NCI-H187 (cell line): ENCODE measurements at places on chromosomes 7 and 10.

- DNase-seq = no peak
Measured at GRCh38 chr7:115273139-115273772, 351.4 kb downstream of the MDFIC start.

DNA sequence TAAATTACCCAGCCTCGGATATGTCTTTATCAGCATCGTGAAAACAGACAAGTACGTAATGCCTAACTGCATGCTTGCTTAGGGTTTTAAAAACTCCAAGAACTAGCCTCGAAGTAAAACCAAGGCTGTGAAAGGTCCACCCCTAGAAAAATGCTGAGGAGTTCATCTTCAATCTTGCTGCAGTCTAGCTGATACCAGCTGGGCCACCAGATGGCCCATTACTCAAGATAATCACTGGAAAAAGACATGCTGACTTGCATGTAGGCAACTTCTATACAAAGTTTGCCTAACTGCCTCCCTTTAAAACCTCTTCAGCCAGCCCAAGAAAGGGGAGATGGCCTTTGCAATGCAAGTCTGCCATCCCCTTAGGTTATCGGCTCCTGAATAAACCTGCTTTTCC, 614.1 kb downstream of the GALNT17 start:
- DNase-seq = no peak

DNA sequence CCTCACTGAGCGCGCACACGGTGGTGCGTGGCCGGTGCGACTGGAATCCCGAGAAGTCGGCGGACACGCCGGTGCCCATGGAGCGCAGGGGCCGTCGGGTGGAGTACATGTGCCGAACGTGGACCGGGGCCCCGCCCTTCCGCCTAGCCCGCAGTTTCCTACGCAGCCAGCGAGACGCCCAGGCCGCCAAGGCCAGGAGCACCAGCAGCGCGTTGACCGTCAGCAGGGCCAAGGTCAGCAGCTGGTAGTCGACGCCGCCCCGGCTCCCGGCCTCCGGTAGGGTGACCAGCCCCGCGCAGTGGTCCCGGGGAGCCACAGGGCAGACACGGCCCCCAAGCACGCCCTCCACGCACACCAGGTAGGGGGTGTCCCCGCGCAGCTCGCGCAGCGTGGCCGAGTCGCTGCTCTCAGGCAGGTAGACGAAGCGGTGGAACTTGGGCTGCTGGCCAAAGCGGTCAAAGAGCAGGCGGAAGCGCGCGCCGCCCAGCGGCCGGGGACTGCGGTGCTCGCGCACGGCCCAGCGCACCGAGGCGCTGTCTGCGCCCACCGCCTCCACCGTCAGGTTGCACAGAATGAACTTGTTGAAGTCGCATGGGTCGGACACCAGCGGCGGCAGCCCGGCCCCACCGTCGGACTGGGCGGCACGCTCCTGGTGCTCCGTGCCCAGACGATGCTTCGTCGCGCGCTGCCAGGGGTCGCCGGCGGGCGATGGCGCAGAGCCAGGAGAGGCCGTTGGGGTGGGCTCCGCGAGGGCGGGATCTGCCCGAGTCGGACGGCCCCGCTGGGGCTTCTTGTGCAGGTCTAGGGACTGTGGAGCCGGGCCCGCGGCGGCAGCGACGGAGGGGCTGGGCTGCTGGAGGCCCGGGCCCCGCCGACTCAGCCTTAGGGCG, 2.2 kb downstream of the TRIL start:
- peak; percentile 11 for DNase-seq

DNA sequence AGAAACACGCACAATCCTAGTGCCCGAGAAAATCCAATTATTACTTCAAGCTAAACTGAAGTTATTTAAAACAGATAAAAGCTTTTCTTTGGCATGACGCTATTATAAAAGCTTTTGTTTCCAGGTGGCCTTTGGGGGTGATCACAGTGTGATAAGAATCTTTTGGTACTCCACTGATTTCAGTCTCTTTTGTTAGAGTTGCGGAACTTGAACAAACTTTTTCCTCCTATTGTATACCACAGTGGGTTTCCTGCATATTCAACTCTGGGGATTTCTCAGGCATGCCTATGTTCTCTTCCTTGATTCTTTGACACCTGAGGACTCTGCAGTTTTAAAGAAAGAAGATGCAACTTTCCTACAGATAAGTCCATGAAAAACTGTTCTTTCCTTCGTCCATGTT, 99.7 kb upstream of the PITRM1 start:
- no peak for DNase-seq

DNA sequence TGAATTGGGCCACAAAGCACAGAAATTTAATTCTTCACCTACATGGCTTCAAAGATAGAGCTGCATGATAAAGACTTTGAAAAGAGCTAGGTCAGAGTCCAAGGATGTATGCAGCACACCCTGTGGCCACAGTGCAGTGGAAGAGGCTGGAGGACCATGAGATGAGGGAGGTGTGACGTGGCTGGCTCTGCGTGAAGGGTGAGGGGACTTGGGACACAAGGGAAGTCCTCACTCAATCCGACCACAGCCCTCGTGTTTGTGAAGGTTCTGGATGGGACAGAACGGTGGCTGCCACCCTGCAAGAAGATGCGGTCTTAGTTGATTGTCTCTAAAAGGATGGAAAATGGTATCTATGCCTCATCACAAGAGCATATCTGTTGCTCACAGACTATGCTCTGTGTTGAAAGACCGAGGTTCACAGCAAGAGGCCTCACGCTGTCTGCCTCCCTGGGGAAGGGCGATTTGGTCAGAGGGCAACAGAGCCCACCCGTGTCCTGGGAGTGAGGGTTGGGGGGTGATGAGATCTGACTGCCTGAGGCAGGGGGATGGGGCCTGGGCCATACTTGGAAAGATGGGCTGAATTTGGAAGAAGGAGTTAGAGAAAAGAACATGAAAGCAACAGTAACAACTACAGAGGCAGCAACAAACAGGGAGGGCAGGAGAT, 174.4 kb upstream of the SHH start:
- no peak for DNase-seq

DNA sequence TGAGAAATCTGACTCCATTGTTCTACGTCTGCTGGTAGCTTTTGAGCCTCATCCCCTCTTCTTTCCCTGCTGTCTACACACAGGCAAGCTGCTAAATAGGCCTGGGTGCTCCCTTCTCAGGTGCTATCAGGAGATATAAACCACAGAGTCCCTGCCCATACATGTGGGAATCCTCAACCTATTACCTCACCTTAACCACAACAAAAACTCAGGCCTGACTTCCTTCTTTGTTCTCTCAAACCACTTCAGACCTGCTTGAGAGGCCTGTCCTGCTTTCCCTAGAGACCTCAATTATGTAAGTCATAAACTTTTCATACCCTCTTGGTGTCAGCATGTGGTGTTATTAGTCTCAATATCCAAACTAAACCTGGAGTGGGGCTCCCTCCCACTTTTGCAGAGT, 75.0 kb upstream of the MAGI2 start:
- DNase-seq = peak; percentile 27

DNA sequence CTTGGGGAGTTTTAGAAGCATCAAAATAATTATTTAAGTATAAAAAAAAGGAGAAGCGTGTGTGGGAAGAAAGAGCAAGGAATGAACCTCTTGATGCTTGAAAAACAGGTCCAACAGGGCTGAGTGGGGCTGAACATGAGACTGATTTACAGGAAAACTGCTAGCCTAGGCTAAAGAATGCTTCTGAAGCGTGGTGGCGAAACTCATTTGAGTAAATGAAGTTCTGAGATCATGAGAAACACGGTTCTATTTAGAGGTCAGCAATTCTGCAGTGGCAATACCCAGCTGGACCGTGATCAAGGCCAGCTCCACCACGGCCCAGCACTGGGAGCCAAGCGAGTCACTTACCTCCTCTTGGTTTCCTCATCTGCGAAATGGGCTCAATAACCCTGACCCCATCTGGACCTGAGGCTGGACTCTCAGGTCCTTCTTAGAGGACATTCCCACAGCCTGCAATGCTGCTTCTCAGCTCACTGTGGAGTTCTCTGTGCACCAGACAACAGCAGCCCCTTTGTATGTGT, 140.1 kb upstream of the ADAM12 start:
- no peak for DNase-seq

GRCh38 chr7:132456418-132456817, 119.9 kb downstream of the PLXNA4 start:
- DNase-seq = no peak

DNA sequence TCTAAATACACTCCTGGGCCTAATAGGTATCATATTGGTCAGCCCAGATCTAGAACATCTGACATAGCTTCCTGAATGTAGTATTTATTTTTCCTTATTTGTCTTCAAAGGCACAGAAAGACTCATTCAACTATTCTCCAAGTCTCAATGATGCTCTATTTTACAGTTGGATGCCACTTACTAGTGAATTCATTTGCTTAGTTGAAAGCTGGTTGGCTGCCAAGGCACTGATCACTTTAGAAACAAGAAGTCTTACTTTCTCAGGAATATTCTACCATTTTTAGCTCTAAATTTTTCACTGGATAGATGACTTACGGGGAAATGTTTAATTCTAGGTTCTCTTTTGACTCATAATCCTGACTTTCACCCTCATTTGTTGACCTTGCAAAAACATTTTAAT, 863.4 kb downstream of the SORCS1 start:
- no peak for DNase-seq

DNA sequence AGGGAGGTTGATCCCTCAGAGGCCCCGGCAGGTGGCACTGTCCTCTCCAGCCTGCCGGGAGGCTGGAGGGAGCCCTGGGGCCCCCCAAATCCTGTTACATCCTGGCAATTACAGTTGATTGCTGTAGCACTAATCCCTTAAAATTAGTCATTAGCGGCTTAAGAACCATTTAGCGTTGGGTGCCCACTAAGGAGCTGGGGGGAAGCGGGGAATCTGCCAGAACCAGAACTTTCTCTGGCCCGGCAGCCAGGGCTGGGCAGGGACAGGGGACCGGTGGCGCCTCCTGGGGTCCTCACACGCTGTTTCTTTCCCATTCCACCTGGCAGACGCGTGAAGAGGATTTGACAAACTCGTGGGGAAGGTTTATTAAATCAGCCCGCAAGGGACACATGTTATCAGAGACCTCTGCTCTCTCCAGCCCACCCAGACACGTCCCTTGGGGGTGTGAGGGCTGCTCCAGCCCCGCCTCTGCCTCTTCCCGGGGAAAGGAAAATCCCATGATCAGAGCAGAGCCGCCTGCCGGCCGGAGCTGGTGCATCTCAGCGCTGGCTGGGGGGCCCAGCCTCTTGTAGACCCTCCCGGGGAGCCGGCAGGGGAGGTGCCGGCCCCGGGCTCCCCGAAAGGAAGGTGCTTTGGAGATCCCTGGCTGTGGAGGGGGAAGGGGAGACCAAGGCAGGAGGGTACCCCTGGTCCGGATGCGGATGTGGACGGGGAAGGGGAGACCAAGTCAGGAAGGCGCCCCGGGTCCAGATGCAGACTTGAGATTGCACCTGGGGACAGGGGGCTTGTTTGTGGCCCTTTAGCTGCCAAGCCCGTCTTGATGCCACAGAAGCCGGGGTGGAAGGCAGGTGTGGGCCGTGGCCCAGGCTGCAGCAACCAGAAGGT, 142.7 kb downstream of the ELFN1 start:
- DNase-seq = no peak

DNA sequence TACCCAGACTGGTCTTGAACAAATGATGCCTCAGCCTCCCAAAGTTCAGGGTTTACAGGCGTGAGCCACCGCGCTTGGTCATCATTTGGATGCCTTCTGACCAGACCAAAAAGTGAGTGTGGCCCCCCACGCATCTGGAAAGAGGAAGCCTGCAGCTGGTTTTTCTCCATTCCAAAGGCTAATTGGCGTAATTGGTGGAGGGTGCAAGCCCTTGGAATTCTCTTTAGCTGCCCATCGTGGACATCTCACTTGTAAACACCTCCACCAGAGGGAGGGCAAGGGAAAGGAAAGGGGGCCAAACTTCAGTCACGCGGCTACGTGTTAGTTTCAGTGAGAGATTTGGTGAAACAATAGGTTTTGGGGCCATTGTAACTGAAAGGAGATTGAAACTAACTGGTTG, 4.1 kb upstream of the ARHGAP21 start:
- DNase-seq = no peak

- no peak for DNase-seq
Measured at GRCh38 chr7:15396210-15397158, 165.3 kb downstream of the AGMO start.

DNA sequence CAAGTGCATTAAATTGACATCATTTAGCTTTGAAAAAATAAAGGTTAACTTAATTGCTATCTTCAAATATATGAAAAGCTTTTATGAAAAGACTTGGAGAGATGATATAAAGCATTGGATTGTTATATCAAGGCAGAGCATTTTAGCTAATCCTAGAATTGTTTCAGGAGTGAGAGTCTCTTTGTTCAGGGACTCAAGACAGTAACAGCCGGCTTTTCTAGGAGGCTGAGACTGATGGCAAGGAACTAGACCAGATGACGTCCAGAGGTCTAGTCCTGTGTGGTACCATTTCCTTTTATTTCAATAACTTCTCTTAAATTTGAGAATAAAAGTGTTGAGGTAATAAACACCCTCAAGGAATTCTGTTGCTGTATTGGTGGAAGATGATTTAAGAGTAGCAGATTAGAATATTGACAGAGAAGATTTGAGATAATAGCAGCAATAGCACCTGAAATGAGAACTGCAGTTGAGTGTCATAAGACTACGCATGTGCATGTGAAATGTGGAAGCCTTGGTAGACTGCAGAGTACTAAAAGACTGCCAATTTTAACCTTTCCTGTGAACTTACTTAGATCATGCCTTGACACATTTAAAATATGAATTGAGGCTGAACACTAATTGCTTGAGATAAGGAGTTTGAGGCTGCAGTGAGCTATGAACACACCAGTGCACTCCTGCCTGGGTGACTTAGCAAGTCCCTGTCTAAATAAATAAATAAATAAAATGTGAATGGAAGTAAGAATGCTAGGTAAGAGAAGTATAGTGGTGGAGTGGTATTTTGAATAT, 79.6 kb downstream of the ZNRF2 start:
- DNase-seq = no peak

DNA sequence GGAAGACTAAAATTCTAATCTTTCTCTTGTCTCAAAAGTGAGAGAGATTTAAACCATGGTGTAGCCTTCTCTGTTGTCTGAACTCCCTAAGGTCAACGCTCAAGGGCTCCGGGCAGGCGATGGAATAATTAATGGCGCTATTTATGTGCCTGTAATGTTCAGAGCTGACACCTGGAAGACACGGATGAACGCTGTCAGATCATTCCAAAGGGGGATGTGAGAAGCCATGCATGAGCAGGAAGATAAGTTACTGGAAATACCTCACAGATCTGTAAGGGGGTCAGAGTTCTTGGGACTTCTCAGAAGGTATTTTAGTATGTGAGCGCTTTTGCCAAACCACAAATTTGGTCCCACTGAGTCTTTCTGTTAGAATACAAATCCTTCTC, 73.3 kb upstream of the MTPN start:
- no peak for DNase-seq

DNA sequence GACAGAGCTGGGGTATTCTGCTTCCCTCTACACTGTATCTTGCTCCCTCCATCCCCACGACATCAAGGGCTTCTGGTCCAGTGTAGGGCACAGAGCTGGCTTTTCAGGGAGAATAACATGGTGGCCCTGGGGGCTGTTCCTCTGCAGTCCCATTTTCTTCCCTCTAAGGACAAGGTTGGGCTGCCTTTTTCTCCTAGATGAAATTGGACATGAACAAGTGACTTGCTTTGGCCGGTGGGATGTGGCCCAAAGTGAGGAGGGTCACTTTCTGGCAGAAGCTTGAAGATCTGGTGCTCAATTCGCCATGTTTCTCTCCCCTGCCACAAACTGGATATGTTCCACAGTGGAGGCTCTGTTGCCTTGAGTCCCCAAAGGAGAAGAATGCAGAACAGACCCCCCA, 235.7 kb downstream of the EMX2 start:
- DNase-seq = no peak

- no peak for DNase-seq
Measured at GRCh38 chr7:34544621-34545020, 113.4 kb upstream of the NPSR1 start.

GRCh38 chr10:5584895-5585516, 60.2 kb downstream of the CALML3 start:
- no peak for DNase-seq
